Muscle of back (tissue), 13 donors: ENCODE measurements at places on chromosomes 4 and X. TPM values are rescaled to one million over a fixed set of nuclear protein-coding genes. Genes with fewer than 3 reads are reported as not detected.
A peak's percentile ranks its signal among the peaks of the same experiment; 100 is the strongest.

The RBM46 gene
- 0.24 TPM for polyA plus RNA-seq

- no peak for DNase-seq
Observed at GRCh38 chr4:66062921-66063320, 392.6 kb upstream of the EPHA5 start.

GRCh38 chr4:140069066-140069465 is 84.9 kb downstream of the MAML3 start:
- no peak for DNase-seq

GRCh38 chr4:119518230-119518892 is 110.2 kb downstream of the PDE5A start:
- DNase-seq, result no peak

- DNase-seq, result no peak
Observed at GRCh38 chr4:40722576-40723161, 27.1 kb upstream of the NSUN7 start.

The NPNT gene
- polyA plus RNA-seq, result 179 TPM

DNA sequence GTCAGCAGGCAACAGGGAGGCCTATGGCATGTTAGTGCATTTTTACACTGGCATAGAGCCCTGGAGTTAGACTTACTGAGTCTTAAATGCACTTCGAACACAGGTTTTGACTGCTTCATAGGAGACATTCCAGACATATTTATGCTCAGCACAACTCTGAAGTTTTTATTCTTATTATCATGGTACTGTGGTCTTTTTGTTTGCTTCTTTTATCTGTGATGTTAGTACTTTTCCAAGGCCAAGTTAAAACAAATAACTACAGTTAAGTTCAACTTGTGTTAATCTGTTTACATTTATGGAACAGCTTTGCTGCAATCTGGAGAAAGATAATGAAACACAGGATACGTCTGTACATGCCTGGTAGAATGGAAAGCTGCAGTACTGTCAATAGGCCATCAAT is 76.5 kb downstream of the COL4A5 start:
- DNase-seq, result no peak

DNA sequence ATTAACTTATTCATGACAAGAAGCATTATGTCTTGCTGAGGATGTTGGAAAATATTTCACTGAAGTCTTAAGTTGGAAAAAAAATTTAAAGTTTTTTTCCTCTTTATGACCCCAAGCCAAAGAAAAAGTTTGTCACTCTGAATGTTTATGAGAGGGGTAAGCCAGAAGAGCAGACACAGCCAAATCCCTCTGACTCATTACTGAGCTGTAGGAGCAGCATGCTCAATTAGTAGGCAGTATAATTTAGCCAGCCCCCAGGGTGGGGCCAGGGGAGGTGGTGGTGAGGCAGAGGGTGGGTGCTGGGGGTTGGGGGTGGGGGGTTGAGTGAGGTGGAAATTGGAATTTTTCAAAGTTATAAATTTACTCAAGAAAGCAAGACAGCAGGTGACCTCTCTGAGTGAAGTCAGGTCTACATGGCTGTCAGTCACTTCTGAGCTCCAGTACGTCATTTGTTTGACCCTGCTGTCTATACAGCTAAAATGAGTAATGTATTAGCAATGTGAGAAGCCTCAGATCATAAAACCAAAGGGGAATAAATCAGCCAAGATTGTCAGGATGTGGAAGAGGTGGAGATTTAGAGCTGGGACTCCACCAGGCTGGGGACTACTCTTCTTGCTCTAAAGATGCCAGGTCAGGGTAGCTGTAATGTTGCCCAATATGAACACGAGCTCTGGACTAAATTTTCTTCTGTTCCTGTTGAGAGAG is 98.8 kb upstream of the NDP start:
- no peak for DNase-seq

DNA sequence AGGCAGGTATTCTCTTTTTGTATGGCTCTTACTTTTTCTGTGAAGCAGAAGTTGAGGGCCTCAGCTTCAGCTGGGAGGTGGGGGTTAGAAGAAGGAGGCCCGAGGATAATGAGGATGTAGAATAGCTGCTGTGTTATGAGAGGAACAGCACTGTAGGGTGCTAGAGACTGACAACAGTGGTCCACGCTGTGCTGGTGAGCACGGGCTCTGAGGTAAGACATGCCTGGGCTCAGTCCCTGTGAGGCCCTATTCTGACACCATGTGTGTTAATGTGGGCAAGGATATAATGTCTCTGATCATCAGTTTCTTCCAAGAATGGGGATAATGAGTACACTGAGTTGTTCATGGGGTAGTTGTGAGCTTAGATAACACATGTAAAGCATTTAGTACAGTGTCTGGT is 55.3 kb upstream of the SFRP2 start:
- DNase-seq, result no peak

DNA sequence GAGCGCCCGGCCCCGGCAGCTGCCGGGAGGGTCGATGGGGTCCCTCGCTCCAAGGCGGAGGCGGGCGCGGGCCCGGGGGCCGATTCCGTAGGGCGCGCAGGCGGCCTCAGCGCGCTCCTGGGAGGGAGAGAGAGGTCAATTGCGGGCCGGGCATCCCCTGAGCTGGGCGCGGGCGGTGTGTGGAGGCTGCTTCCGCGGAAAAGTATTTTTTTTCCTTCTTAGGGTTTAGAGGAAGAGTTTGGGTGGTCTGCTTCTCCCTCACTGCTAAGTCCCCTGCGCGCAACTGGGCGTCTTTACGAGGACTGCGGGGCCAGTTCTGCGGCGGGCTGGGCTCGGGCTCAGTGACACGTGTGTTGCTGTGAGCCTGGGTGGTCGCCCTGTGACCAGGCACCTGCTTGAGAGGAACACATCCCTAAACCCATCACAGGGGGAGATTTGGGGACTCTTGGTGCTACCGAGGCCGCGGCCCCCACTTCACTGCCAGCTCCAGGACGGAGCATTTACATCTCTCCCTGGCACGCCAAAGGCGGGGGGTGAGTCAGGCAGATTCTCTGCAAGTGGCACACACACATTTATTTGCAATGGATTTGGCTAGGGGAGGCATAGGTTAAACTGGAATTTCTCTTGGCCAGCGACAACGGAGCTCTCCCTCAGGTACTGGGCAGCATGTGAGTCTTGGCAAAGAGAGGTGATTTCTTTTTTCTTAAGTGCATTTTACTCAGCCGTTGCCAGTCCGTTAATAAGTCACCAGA is 151.2 kb upstream of the SLC4A4 start:
- DNase-seq, result peak; percentile 36

The PDK3 gene
- polyA plus RNA-seq, result 3.6 TPM

- DNase-seq, result no peak
Observed at GRCh38 chr4:17385403-17385802, 126.5 kb downstream of the QDPR start.

DNA sequence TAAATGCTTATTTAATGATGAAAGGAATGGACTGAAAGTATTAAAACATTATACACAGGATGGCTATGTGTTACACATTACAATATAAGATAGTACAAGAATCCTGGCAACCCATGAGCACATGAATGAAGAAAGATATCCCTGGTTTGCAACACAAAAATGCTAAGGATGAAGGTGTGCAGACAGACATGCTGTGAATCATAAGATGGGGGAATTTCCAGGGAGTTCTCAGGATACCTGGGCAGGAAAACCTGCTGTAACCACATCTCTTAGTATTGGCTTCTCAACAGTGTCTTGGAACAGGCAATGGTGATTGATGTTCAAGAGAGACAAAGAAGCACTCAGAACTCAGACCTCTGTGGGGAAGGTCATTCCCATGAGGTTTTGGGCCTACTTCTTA is 23.9 kb upstream of the ANOS1 start:
- DNase-seq, result no peak

DNA sequence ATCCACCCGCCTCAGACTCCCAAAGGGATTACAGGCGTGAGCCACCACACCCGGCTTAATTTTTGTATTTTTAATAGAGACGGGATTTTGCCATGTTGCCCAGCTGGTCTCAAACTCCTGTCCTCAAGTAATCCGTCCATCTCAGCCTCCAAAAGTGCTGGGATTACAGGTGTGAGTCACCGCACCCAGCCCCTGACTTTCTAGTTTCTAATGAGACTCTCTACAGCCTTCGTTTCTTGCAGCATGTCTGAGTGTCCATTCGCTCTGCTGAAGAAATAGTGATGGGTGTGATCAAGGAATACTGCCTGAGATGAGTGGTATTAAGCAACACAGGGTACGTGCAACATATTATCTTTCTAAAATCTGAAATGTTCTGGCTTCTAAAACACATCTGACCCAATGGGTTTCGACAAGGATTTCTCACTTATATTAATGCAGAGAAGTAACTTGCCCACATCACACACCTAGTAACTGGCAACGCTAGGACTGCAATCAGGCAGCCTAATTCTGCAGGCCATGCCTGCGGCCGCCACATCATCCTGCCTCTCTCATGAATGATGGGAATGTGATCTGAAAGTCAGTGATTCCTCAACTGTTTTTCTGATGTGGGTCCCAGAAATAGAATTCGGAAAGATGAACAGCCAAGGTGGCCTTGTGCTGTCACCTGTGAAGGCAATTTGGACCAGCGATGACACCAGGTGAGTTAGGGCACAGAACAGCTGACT is 74.3 kb downstream of the RBM47 start:
- no peak for DNase-seq

The SH3D19 gene
- polyA plus RNA-seq, result 39.5 TPM

DNA sequence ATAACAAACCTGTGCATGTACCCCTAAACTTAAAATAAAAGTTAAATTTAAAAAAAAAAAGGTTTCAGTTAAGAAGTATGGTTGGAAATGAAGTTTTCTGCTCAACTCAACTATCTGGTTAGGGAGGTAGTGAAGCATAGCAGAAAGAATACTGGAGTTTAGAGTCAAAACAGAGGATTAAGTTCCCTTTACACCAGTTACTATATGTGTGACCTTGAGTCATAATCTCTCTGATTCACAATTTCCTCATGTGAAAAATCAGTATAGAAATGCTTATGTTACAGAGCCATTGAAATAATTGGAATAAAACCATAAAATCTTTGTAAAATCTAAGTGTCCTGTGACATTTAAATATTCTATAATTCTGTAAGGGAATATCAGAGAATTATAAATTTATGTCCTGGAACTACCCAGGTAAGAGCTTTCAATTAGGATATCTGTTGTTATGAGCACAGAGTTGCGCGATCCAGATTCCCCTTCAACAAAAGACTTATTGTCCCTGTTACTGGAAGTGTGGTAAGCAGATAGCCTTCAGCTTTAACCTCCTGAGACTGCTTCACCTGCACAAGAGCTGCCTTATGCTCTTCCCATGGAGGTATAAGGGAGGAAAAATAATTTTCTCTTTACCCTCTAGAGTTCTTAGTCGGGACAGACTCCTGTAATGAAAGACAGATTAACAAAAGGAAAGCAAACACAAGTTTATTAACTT is 203.8 kb upstream of the NRK start:
- no peak for DNase-seq

The MID2 gene
- polyA plus RNA-seq, result 9.7 TPM

GRCh38 chr4:89788206-89789072 is 48.5 kb downstream of the SNCA start:
- DNase-seq, result no peak

GRCh38 chr4:164383058-164383357 is 370.9 kb upstream of the SMIM31 start:
- no peak for DNase-seq

DNA sequence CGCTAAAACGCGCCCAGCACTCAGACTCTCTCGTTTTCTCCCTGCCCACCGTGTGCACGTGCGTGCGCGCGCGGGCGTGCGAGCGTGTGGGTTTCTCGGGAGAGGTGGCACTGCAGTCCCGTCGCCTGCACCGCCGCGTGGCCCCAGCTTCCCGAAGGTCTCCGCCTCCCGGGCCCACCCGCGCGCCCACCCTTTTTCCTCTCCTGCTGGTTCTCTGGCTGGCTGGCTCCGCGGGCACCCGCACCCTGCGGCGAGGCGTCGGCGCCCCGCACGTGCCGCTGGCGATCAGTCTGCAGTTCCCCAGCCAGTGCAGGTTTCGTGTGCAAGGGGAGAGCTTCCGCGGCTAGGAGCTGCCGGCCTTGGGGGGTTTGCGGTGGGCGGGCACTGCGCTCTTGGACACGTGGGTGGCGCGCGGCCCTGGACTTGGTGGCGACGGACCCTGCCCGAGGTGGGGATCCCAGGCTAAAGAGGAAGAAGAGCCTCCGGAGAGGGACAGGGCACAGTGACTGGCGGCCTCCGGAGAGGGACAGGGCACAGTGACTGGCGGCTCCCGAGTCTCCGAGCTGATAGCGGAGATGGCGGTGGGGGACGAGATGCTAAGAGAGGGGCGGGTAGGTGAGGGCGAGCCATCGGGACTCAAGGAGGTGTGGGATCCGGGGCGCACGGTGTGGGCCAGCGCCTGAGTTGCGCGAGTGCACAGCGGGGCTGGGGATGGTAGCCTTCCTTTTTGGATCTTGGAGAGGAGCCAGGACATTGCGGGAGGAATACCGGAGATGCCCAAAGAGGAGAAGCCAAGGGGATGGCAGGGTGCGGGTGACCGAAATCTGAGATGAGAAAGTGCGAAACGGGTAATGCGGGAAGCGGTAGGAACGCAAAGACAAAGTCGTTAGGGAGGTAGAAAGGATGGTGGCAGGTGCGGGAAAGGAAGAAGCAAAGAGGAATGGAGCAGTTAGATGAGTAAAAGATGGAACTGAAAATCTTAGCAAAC is at the start of gene FAM184B:
FAM184B (minus strand) TSS at position 322 of the 988 bp plus-strand sequence. CDS start 322 bp downstream, outside the sequence.
- no peak for DNase-seq

GRCh38 chrX:106952988-106953387 is 32.8 kb downstream of the CLDN2 start:
- DNase-seq, result no peak

DNA sequence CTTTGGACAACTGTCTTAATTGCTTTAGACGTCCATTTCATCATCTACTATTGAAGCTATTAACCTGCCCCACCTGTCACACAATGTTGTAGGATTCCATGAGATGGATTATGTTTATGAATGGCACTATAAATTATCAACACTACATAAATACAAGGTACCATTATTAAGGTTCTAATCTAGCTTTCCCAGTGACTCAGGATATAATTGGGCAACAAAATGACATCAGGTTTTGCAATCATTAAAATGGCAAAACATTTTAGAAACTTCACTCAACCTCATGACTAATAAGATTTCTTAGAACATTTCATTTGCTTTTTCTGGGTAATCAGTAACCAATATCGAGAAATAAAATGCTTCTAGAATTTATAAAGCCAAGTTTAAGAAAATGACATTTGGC is 9.2 kb downstream of the HOPX start:
- DNase-seq, result no peak
